ENCODE measurements at places on chromosomes 7 and 10. TPM values are rescaled to one million over a fixed set of nuclear protein-coding genes. Genes with fewer than 3 reads are reported as not detected.

DNA sequence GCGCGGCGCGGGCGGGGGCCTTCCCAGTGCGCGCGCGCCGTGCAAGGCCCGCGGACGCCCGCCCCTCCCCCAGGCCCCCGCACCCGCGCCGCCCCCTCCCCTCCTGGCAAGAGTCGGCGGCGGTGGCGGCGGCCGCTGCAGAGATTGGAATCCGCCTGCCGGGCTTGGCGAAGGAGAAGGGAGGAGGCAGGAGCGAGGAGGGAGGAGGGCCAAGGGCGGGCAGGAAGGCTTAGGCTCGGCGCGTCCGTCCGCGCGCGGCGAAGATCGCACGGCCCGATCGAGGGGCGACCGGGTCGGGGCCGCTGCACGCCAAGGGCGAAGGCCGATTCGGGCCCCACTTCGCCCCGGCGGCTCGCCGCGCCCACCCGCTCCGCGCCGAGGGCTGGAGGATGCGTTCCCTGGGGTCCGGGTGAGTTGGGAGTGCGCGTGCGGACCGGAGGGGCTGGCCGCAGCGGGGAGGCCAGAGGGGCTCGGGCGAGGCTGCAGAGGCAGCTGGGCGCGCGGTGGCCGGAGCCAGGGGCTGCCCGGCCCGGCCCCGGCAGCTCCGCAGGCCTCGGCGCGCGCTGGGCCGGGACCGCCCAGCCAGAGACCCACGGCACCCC, at the start of gene BMPR1A:
Gene BMPR1A, plus strand, starts transcription at position 109 of the 602 bp plus-strand sequence. CDS start 119,400 bp downstream, outside the sequence.
- H3K27me3 ChIP-seq, result peaks cover 16% of the 10 kb centered on the region
- peak within 1 kb of the TSS; percentile 59 for H3K4me3 ChIP-seq
- H3K4me1 ChIP-seq, result peaks cover 5% of the 10 kb centered on the region

DNA sequence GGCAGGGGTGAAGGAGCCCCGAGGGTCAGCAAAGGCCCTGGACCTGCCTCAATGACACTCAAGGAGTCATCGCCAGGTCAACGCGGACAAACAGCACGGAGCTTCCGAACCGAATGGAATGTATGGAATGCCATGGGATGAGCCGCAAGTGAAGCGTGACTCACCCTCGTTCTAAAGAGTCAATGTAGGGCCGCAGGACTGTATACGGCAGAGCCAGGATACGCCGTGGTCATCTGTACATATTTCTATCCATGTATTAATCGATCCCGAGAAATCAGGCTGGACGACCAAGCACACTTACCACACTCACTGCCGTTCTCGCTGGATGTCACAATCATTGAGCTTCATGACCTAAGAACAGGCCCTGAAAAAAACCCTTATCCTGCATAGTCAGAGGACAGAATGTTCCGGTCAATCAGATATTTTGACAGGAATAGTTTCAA, 4.3 kb downstream of the SNX8 start:
- peaks cover 25% of the 10 kb centered on the region for H3K4me1 ChIP-seq
- no peak overlapping the region for H3K27ac ChIP-seq
- no peaks in the 10 kb centered on the region for H3K27me3 ChIP-seq
- DNase-seq, result no peak
- H3K36me3 ChIP-seq, result peaks cover 5% of the 10 kb centered on the region

GRCh38 chr10:79024296-79024695, 44.5 kb upstream of the ZMIZ1 start:
- peak; percentile 51 for DNase-seq
- no peaks in the 10 kb centered on the region for H3K27me3 ChIP-seq
- no peaks in the 10 kb centered on the region for H3K36me3 ChIP-seq

- H3K4me1 ChIP-seq, result no peaks in the 10 kb centered on the region
- H3K27ac ChIP-seq, result no peak overlapping the region
- H3K36me3 ChIP-seq, result no peaks in the 10 kb centered on the region
- no peaks in the 10 kb centered on the region for H3K27me3 ChIP-seq
Observed at GRCh38 chr10:57186201-57186600, 825.1 kb upstream of the ZWINT start.

DNA sequence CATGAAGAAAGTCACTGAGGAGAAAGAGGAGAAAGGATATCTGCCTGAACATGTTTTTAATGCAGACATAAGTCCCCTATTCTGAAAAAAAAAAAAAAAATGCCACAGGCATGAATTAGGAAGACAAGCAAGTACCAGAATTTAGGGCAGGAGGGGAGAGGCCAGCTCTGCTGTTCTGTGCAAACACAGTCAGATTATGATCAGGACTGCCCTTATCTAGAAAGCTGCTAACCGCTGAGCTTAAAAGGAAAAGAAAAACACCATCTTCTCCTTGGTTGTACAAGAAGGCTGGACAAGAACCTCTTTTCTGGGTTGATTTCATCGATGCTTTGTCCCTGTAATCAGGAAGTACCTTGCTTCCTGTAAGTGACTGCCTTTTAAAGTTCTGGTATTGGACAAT, 15.3 kb upstream of the PWWP2B start:
- no peak for DNase-seq
- no peaks in the 10 kb centered on the region for H3K4me1 ChIP-seq
- no peaks in the 10 kb centered on the region for H3K36me3 ChIP-seq
- no peak overlapping the region for H3K4me3 ChIP-seq
- H3K27ac ChIP-seq, result no peak overlapping the region

Gene DEPP1
- total RNA-seq, result 160 TPM

Gene SH2D4B
- total RNA-seq, result 0.43 TPM

Gene ARMC3
- not detected for total RNA-seq

Gene SNX10
- 73.8 TPM for total RNA-seq

Measured in upper lobe of right lung (tissue), 1 donor.